Activated CD4-positive, CD25-positive, alpha-beta regulatory T cell (primary cell): ENCODE measurements at places on chromosomes 5 and 9.

- no peak for DNase-seq
Measured at GRCh38 chr9:73081979-73082657, 69.5 kb upstream of the ANXA1 start.

GRCh38 chr9:131824155-131824594 lies 84.3 kb upstream of the RAPGEF1 start:
- no peak for DNase-seq

- no peak for DNase-seq
Measured at GRCh38 chr9:121122246-121123032, 47.7 kb downstream of the CNTRL start.

- no peak for DNase-seq
Measured at GRCh38 chr5:179978792-179979191, 71.1 kb upstream of the TBC1D9B start.

DNA sequence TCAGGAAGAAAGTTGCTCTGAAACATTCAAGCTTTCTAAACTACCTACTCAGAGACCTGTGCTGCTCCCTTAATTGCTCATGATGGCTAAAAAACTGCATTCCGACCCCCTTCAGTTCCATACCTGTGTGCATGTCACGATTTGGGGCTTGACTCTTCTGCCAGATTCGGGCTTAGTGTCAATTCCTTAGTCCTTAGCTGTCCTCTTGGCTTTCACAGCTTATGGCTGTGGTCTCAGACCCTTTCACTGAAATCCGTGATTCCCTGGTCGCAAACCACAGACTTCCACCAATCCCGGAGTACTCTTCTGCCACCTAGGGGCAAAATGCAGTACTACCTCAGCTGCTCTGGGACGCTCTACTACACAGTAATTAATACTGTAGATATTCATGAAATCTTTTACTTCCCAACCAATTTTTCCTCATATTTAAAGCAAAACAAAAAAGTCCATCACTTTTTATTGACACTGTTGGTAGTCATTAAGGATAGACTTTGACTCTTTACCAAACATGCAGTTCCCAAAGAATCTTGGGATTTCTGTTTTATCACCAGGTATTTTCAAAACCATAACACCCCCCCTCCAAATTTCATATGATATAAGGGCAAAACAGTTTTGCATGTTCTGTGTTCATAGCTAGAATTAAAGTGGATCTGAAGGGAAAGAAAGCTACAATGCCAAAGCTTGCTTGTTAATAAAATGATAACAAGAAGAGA lies 617.4 kb downstream of the SLCO4C1 start:
- DNase-seq: no peak

- no peak for DNase-seq
Measured at GRCh38 chr5:43227655-43228054, 35.6 kb downstream of the NIM1K start.

- no peak for DNase-seq
Measured at GRCh38 chr5:11564706-11565105, 339.5 kb downstream of the CTNND2 start.

GRCh38 chr5:139796061-139796806 lies 626 bp downstream of the PSD2 start:
- no peak for DNase-seq

DNA sequence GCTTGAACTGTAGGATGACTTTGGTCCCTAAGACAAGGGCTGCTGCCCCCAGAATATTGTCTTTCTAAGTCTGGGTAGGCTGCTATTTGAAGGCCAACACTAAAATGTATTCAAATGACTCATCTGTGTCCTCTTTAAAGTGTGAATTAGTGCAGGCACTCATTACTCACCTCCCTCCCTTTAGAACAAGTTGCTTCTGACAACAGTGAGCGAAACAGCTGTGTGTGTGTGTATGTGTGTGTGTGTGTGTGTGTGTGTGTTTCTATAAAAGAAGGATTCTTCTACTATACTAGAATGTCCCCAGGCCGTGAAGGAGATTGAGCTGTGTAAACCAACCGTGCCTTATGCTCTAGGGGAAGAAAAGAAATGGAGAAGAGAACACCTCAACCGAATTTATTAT lies 1337.2 kb downstream of the PTPRD start:
- DNase-seq: no peak

DNA sequence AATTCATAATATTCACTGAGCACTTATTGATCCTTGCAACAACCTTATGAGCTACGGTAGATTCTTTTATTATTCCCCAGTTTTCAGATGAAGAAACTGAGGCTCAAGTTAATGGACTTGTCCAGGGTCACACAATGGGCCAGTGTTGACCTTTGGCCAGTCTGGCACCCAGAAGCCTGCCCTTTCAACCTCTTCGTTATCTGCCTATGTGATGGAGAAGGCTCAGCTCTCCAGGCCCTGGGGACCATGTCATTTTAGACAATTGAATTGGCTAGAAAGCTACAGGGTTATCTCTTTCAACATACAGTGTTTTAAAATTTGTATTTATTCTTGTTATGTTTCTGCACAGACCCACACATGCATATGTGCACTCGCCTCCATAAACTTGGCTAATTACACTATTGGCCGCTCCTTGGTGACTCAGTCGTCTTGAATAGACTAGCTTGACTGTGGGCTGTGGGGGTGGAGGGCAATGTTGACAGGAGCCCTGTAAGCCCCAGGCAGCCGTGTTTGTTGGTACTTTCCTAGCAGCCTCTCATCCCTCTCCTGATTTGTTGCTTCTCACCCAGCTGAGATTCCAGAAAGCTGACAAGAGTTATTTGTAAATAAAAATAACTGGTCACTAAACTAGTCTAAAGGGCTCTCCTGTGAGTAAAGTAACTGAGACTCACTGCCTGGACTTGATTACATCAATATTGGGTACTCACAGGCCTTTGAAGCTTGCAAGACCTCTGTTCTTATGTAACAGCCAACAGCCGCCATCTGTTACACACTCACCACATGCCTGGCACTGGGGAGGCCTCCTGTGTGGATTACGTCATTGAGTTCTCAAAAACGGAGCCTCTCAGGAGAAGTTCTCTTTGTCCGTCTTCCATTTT lies 8.5 kb upstream of the ANGPTL2 start:
- DNase-seq: no peak

GRCh38 chr9:2730971-2731370 lies 13.7 kb downstream of the KCNV2 start:
- no peak for DNase-seq

GRCh38 chr9:84772511-84772910 lies 103.0 kb downstream of the NTRK2 start:
- no peak for DNase-seq

DNA sequence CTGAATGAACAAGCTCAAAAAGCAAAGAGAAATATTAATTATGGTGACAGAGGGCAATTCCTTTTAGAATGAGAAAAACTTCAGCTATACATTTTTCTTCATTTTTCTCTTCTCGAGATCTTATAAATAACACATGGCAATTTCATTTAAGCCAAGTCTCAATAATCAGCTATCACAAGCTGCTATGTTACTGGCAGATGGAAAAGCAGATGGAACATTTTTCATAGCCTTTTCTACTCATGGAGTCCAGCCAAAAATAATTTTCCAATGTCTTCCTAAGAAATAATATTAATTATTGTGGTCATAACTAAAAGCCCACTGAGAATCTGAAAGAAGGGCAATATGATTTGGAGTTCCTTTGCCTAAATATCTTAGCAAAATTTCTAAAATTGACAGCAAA lies 35.6 kb downstream of the SKIC3 start:
- DNase-seq: no peak

GRCh38 chr9:34662526-34663302 lies at the start of gene CCL27:
CCL27 (minus strand) TSS chr9:34662657; CDS start chr9:34662633, 24 bp downstream.
- DNase-seq: no peak

DNA sequence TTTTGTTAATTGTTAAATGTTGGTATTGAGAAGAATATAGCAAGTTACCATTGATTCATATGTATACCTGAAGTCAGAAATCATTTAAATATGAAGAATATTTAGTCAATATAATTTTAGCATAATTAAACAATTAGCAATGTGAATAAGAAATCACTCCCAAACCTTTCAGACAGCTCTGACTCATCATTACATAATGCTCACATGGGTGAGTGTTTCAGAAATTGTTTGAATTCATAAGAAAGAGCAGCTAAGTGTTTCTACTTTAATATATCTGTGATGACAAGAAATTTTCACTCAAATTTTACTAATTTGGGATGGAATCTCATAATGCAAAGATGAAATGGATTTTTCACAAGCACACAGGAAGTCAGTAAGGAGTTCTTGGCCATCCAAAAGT lies 42.0 kb upstream of the CDC42SE2 start:
- no peak for DNase-seq

GRCh38 chr9:135222881-135223760 lies 135.7 kb downstream of the OLFM1 start:
- no peak for DNase-seq

- DNase-seq: no peak
Measured at GRCh38 chr5:19496056-19496455, 491.9 kb downstream of the CDH18 start.

DNA sequence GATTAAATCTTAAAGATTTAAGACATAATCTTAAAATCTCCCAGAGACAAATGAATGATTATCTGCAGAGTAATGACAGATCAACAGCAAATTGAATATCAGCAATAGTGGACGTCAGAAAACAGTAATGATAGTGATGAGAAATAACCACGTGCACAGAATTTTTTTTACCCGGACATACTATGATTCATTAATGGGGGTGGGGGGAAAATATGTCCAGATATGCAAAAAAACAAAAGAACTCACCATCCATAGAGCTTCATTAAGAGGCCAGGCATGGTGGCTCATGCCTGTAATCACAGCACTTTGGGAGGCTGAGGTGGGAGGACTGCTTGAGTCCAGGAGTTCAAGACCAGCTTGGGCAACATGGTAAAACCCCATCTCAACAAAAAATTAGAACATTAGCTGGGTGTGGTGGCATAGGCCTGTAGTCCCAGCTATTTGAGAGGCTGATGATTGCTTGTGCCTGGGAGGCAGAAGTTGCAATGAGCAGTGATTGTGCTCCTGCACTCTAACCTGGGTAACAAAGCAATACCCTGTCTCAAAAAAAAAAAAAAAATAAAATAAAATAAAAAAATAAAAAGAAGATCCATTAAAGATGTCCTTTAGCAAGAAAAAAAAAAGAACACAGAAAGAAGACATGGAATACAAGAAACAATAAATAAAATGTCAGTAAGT lies 30.9 kb upstream of the SHOC1 start:
- DNase-seq: no peak

- DNase-seq: no peak
Measured at GRCh38 chr5:123094237-123094918, 5.3 kb downstream of the PRDM6 start.

- no peak for DNase-seq
Measured at GRCh38 chr5:83509540-83509939, 38.0 kb downstream of the VCAN start.

- DNase-seq: no peak
Measured at GRCh38 chr5:143054480-143054941, 284.3 kb downstream of the ARHGAP26 start.

GRCh38 chr5:143893638-143894037 lies 81.7 kb downstream of the HMHB1 start:
- DNase-seq: no peak

GRCh38 chr5:35598707-35599370 lies 18.8 kb upstream of the SPEF2 start:
- DNase-seq: no peak

DNA sequence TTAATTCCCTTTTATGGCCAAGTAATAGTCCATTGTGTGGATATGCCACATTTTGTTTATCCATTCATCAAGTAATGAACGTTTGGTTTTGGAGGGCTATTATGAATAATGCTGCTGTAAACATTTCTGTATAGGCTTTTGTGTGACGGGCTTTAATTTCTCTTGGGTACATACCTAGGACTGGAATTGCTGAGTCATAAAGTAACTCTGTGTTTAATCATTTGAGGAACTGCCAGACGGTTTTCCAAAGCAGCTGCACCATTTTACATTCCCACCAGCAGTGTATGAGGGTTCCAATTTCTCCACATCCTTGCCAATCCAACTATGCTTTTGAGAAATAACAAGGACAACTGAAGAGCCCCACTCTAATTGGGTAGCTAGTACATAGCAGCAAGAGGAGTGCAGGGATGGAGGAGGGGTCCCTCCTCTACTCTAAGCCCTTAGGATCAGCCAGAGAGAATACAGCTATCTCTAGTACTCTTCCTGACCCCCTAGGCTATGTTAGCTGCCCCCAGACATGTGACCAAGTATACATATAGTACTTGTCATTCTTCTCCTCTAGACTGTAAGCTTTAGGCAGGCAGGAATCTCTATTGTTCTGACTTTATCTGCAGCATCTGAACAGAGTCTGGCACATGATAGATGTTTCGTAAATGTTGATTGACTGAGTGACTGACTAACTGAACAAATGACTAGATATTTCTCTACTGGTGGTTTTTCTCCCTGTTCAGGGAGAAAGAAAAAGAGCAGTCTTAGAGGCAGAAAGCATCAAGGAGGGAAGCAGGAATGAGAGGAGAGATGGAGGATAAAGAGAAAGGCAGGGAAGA lies 22.1 kb upstream of the MATR3 start:
- DNase-seq: no peak

GRCh38 chr5:56076486-56076885 lies 81.7 kb upstream of the IL6ST start:
- DNase-seq: no peak

GRCh38 chr5:157918811-157919742 lies 60.1 kb upstream of the CLINT1 start:
- peak; percentile 3 for DNase-seq

DNA sequence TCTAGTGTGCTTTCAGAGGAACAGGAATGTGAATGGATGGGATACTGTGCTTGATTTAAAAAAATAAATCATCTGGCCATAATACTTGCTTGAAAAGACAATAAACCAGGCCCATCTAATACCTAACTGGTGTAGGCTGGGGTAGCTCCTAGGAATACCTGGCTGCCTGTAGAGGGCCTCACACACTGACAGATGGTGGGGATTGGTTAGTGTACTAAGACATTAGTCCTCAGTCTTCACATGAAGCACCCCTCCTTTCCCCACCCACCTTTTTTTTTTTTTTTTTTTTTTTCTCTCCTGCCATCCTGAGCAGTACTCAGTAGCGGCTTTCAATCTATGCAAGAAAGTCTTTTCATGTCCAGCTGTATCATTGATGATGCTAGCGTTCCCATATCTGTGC lies 130.5 kb downstream of the ADGRV1 start:
- no peak for DNase-seq

DNA sequence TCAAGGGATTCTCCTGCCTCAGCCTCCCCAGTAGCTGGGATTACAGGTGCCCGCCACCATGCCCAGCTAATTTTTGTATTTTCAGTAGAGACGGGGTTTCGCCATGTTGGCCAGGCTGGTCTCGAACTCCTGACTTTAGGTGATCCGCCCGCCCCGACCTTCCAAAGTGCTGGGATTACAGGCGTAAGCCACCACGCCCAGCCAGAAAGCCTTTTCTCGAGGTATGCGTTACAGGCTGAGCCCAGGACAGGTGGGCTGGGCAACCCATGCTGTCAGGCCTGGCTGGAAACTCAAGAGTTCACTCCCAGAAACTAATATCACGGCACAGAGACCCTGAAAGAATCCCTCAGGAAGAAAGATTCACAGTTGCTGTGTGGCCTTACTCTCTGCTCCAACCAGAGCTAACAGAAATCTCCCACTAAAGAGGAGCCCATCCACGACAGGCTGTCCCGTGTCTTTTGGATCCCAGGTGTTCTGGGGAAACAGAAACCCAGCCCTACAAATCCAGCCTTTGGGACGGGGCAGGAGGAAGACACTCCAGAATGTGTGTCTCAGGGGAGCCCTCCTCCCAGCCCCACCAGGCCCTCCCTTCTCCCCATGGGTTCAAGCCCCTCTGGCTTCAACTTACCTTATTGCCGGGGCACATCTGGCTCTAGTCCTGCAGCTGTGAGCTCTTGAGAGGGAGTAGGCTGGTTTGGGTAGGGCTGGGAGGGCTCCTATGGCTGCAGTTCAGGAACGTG lies 400 bp downstream of the TIFAB start:
- DNase-seq: no peak

GRCh38 chr9:124140941-124141568 lies 116.7 kb upstream of the NEK6 start:
- DNase-seq: no peak
